ENCODE measurements at places on chromosomes 3 and 15.

DNA sequence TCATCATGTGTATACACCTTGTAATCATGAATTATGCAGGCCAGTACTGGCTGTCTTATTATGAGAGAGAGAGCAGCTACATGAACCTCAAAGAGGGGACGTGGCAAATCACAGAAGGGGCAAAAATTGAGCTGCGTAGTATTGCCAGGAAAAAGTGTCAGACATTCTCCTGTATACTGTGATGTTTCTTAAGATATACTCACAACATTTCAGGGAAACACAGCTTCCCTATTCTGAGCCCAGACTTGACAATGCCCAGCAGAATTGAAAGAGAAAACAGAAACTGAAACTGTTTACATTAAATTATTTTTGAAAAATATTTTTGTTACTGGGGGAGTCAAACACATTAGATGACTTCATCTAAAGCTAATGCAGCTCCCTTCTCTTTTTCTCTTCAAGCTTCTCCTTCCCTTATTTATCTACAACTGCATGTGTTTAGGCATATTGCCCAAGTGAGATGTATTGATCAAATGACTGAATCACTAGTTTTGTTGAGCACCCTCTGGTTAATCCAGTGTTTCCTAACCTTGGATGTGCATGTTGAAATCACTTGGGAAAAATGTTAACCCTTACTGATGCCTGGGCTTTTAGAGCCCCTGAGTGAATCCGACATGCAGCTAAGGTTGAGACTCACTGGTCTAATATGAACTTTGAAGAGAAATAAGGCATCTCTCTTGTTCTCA, 39.5 kb downstream of the CADPS start:
- DNase-seq, result peak; percentile 11

GRCh38 chr3:71487418-71487817, 96.1 kb downstream of the FOXP1 start:
- no peak for DNase-seq

- DNase-seq, result peak; percentile 41
Observed at GRCh38 chr3:185631508-185632206, 45.6 kb downstream of the SENP2 start.

GRCh38 chr3:72413228-72413627, 435.0 kb downstream of the SHQ1 start:
- DNase-seq, result no peak

- DNase-seq, result no peak
Observed at GRCh38 chr15:66701422-66702034, 508 bp upstream of the SMAD6 start.

Measured in eye (tissue), 1 donor.